Stimulated activated CD4-positive, alpha-beta T cell treated with anti-CD3 and anti-CD28 coated beads, Interleukin-12 subunit alpha, Interleukin-12 subunit beta, amount 100 ng/mL, for 4 hours (primary cell): ENCODE measurements at places on chromosomes 12 and 14.

- DNase-seq, result no peak
Observed at GRCh38 chr14:93725002-93725582, 63.2 kb downstream of the PRIMA1 start.

DNA sequence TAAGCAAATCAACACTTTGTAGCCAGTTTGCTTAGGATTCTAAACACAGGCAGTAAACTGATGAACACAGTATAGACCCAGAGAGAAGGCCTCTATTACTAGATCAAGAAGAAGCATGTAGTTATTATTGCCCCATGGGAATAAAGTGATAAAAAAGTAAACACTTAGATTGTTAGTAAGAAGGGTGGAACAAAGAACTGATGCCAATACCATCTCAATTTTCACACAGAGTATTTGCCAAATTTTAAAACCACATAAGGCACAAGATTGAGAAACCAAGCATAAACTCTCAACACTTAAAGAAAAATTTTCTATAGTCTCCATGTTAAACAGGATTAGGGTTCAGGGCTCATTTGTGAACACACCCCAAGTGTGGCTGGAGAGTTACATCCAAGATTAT is 77.0 kb upstream of the SYT1 start:
- no peak for DNase-seq

GRCh38 chr14:58882577-58883018 is 244.8 kb downstream of the DACT1 start:
- DNase-seq, result no peak

GRCh38 chr12:77995436-77996167 is 164.9 kb downstream of the NAV3 start:
- DNase-seq, result no peak

GRCh38 chr14:73713206-73713802 is 880 bp downstream of the PNMA1 start:
- DNase-seq, result no peak

DNA sequence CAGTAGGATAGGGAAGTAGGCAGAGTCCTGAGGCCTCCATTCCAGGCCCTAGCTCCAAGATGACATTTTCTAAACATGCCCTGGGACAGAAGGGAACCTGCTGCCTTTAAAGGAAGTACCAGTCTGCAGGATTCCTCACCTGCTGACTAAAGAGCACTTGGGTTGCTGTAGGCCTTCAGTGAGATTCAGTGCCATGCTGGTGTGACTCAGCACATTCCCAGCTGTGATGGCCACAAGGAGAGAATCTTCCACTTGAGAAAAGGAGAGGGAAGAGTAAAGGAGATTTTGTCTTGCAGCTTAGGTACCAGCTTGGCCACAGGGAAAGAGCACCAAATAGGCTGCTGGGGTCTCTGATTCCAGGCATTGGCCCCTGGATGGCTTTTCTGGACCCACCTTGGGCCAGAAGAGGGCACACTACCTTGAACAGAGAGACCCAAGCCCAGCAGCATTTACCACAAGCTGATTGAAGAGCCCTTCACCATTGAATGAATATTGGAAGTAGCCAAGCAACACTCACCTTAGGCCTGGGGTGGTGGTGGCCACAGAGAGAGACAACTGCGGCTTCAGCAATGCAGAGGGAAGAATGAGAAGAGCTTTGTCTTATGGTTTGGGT is 498.3 kb downstream of the KCNH5 start:
- no peak for DNase-seq

GRCh38 chr12:39723831-39724230 is 104.2 kb upstream of the ABCD2 start:
- DNase-seq, result no peak

GRCh38 chr12:65335021-65335714 is 56.7 kb downstream of the MSRB3 start:
- no peak for DNase-seq

DNA sequence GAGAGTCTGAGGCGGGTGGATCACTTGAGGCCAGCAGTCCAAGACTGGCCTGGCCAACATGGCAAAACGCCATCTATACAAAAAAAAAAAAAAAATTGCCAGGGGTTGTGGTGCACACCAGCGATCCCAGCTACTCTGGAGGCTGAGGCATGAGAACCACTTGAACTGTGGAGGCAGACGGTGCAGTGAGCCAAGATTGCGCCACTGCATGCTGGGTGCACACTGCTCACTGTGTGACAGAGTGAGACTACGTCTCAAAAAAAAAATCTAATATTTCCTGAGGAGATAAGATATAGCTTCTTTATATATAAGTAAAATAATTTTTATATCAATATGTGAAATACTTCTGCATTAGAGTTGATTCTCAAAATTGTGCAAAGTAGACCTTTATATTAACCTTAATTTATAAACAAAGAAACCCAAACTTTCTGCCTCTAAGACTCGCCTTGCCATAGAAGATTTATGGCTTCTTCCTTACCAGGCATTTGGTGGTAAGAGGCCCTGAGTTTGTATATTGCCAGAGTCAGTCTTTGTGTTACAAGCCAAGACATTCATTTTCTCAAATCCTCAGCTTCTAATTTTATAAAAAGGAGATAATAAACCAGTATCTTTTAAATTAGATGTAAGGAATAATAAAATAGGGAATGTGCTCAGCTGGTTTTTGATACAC is 1226.7 kb downstream of the FLRT2 start:
- no peak for DNase-seq

- DNase-seq, result no peak
Observed at GRCh38 chr14:97025722-97026121, 228.5 kb downstream of the VRK1 start.

DNA sequence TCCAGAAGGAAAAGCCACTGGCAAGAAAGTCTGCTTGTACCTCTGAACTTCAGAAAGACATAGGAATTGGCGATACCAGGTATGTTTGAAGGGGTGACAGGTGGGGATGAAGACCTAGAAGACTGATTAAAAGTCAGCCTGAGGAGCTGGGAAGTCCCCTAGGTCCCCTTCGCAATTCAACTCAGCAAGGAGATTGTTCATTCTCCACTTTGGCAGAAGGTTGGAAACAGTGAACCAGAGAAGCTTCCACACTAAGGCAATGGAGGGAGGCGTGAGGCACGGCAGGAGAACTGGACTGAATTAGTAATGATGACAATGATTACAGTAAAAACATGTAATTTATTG is 240.3 kb upstream of the TMPO start:
- no peak for DNase-seq

GRCh38 chr14:64705381-64706118 is 1.3 kb downstream of the PLEKHG3 start:
- no peak for DNase-seq

GRCh38 chr12:128726886-128727285 is 96.9 kb downstream of the SLC15A4 start:
- no peak for DNase-seq

- DNase-seq, result no peak
Observed at GRCh38 chr12:58532855-58533608, 387.3 kb downstream of the LRIG3 start.

DNA sequence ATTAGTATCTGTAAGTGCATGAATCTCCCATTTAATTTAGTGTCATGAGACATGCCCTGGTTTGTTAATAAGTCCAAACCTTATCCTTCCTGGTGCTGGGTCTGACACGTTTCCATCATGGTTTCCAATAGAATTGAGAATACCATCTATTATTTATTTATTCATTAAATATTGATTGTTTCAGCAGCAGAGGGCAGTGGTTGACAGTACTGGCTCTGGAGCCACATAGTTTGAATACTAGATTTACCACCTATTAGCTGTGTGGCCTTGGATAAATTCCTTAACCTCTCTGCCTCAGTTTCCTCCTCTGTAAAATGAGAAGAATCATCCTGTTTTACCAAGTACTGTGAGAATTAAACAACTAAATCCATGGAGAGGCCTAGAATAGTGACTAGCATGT is 941 bp upstream of the STAB2 start:
- no peak for DNase-seq

- DNase-seq, result no peak
Observed at GRCh38 chr14:50812856-50813543, 18.0 kb downstream of the NIN start.

DNA sequence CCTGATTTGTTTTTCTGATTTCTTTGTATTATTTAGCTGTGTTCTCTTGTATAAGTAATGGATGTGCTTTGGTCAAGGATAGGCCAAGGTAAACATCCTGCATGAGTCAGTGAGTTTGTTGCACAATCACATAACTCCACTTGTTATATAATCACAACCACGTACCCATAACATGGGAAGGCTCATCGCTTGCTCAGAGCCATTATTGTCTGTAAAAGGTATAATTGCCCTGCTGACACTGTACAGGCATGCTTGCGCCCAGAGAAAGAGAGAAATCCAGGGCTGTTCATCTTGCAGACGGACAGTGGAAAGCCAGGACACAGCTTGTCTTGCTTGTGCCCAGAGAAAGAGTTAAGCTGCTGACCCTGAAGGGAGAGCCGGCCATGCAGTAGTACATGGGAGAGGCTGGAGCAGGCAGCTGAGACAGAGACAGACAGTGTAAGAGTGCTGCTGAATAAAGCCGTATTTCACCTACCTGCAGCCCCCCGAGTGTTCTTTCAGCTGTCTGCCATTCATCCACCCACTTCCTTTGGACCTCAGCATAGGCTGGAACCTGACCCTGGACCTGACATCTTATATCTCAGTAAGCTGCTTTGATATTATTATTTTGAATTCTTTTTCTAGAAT is 174.7 kb upstream of the DAAM1 start:
- no peak for DNase-seq

DNA sequence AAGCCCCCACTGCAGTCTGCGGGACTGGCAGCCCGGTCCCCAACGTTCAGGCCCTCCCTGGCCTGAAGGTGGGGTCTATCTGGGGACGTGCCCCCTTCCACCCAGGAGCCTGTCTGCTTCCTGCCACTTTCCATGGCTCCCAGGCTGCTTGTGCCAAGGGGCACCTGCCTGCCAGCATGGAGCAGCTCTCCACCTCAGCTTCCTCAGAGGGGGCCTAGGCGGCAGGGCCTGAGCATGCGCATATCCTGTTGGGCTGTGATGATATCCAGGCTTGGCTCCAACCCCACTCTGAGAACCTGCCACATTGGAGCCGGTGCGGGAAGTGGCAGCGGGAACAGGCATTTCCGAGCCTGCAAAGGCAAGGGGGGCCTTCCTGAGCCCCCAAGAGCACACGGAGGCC is 57.4 kb downstream of the FUT8 start:
- DNase-seq, result no peak

- no peak for DNase-seq
Observed at GRCh38 chr12:75481774-75482173, 1.2 kb downstream of the GLIPR1 start.

DNA sequence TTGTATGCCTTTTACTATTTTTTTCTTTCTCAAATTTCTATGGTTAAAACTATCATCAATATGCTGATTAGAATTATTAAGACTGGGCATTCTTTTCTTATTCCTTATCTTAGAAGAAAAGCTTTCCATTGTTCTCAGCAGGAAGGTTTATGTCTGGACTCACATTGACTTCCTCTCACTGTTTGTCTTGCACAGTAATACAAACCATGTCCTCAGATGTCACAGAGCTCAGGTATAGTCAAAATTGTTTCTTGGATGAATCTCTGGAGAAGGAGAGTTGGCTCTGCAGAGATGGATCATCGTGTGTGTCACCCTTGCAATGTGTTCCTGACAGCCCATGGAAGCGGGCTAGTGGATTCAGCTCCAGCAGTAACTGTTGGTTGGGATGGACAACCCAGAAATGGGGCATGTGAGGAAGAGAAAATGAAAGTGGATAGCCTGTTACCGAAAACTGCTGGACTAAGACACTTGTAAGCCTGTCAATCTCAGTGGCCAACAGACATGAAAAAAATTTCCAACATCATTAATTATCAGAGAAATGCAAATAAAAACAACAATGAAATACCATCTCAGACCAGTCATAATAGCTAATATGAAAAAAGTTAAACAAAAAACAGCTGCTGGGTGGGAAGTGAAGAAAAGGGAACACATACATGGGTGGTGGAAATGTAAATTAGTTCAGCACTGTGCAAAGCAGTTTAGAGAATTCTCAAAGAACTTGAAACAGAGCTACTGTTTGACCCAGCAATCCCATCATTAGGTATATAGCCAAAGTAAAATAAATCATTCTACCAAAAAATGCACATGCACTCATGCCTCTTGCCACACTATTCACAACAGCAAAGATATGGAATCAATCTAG is 967.8 kb downstream of the TMEM121 start:
- no peak for DNase-seq
